Activated T-helper 1 cell treated with anti-CD3 and anti-CD28 coated beads, Interleukin-12 subunit alpha, Interleukin-12 subunit beta, Interleukin-2, Interleukin-4 antibody, amounts not matched to agents 30 ng/mL and 10 ng/mL and 1 ng/mL, durations not matched to agents 14 hours and 24 hours and 36 hours (primary cell): ENCODE measurements at places on chromosomes 7 and 10.

DNA sequence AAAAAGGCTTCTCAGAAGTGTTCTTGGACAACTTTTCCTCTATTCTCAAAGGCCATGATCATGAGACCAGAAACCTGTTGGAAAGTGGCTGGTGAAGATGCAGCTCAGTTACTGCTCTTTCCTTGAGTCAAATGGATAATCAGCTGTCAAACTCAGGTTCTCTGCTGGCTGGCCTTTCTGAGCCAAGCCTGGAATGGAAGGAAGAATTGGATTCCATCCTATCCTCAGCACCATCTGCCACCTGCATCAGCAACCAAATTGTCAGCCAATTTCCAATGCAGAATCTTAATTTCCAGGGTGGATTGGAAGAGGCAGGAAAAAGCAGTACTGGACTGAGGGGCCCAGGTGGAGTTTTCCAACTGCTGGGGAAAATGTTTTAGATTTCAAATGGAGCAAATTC is 631.7 kb downstream of the KCNMA1 start:
- DNase-seq = no peak

GRCh38 chr7:150351587-150352194 is 10.3 kb upstream of the RARRES2 start:
- DNase-seq = no peak

DNA sequence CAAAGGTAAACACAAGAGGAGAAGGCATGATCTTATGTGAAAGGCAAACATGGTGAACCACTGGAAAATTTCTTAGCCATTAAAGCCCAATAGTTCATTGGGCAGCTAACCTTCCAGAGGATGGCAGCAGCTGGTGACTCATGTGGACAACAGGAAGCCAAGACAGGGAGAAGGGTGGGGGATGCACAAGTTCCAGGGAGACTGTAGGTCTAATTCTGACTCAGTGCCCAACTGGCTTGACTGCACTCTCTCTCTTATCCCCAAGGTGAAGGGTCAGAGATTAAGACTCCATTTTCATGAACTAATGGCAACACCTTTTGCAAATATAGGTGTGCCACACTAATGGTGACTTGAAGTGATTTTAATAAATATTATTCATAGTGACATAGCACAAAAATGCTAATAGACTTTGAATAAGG is 47.9 kb upstream of the SLC35B4 start:
- DNase-seq = no peak

- no peak for DNase-seq
These were observed 37.8 kb upstream of the COMMD3 start for GRCh38 chr10:22278441-22278782.
